ENCODE measurements at places on chromosomes 16 and 17. TPM values are rescaled to one million over a fixed set of nuclear protein-coding genes. Genes with fewer than 3 reads are reported as not detected.

GRCh38 chr17:20077978-20078685, 69.0 kb downstream of the SPECC1 start:
- no peak for DNase-seq

The HOXB4 gene
- total RNA-seq: 1.1 TPM

The ALOXE3 gene
- total RNA-seq: not detected

The PPY gene
- total RNA-seq: not detected

The LAT gene
- total RNA-seq: 1.2 TPM

The ATP1B2 gene
- 5.3 TPM for total RNA-seq

DNA sequence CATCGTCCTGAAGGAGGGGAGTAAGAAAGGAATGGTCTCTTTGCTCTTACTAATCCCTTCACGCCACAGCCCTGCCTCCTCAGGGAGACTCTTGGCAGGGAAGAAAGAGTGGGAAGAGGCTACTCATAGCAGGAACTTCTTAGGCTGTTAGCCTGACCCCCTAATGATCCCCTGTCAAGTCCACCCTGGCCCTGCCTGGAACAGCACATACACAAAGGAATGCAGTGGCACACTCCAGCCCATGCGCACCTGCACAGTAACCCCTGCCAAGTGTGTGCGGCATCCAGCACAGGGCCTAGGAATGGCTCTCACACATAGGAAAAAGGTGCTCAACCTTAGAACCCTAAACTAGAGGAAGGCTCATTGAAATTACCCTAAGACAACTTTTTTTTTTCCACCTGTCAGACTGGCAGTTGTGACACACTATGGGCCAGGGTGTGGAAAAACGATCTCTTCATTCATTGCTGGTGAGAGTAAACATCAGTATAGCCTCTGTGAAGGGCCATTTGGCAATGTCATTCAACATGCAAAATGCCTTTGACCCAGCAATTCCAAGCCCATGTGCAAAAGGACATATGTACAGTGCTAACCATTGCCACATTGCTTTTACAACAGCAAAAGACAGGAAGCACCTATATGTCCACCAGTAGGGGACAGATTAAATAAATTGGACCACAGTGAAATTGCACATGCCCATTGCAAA, 50.1 kb downstream of the PIMREG start:
- DNase-seq: peak; percentile 3

GRCh38 chr16:55592306-55592705, 25.8 kb downstream of the CAPNS2 start:
- no peak for DNase-seq

DNA sequence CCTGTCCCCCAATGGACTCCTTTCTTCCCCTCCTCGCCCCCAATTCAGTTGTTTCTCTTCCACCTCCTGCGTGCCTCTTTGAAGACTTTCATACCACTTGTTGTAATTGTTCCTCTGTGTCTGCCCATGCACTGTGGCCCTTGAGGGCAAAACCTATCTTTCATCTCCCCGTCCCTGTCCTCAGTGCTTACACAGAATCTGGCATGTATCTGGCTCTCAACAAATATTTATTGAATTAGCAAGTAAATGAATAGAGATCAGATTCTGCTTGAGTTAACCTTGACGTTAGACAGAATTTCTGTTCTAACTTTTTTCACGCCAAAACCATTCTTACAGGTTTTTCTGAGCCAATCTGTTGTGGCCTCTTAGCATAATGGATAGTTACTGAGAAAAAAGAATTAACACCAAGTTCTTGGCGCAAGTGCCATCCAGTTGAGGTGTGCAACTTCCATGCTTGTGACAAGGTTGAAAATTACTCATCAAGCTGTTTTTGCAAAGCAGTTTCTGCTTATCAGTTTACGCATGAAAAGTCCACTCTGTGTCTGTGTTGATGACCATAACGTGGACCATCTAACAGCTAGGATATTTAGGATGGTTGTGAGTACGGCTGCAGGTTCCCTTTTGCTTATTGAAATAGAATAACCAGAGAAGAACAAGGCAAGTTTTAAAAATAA, 215.1 kb downstream of the PRKCA start:
- DNase-seq: no peak

DNA sequence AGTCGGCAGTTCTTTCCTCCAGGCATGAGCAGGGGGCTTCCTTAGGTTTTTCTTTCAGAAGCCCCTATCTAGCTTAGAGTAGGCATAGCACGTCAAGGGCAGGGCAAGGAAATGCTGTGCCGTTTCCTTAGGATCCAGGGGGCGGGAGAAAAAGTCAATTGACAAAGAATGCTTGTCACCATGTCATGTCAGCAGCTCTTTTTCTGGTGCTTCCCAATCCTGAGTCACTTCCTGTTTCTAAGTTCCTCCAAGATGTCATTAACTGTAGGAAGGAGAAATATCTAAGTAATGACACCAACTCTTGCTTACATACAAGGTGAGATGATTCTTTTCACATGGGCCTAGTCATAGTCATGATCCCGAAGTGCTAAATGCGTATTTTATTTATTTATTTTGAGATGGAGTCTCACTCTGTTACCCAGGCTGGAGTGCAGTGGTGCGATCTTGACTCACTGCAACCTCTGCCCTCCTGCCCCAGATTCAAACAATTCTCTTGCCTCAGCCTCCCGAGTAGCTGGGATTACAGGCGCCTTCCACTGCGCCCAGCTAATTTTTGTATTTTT, 35.2 kb downstream of the GJC1 start:
- DNase-seq: no peak

The SPATA33 gene
- total RNA-seq: 3.7 TPM

DNA sequence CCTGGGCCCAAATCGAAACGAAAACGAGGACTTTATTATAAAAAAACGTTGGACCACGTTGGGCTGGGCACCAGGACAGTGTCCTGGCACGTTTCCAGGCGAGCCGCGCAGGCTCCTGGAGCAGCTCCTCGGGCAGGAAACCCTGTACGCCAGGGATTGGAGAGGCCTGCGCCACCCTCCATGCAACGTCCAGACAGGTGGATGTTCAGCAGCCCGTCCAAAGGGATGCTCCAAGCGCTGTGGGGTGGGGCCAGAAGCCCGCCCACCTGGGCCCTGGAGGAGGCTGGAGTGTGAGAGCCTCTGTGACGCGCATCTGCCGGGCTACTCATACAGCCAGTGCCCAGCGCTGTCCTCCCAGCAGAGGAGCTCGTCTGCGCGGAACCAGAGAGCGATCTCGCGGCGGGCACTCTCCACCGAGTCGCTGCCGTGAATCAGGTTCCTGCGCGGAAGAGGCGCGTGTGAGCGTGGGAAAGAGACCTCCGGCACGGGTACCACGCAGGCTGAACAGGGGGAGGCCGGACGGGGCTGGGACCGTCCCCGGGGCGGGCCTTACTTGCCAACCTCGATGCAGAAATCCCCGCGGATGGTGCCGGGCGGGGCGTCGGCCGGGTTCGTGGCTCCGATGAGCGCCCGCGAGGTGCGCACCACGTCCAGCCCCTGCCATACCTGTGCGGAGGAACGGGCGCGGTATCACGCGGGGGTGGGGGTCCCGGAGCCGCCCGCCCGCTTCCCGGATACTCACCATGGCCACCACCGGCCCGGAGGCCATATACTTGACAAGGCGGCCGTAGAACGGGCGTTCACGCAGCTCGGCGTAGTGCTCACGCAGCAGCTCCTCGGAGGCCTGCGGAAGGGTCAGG, 785 bp downstream of the NME3 start:
- DNase-seq: peak; percentile 92
